GM12892 (cell line): ENCODE measurements at places on chromosomes 5 and 9.

DNA sequence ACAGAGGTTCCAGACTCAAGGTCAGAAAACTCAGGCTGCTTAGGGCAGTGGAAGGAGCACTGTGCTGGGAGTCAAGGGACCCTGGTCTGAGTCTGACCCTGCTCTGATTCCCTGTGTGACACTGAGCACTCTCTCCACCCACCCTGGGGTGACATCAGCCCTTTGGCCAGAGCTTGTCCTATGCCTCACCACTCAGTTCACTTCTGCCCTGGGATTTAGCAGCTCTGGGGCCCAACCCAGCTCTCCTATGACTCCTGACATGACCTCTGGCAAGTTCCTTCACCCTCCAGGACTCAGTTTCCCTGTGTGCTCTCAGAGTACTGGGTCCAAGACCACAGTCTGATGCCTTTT, 63.9 kb downstream of the FAM114A2 start:
- no peak for DNase-seq

DNA sequence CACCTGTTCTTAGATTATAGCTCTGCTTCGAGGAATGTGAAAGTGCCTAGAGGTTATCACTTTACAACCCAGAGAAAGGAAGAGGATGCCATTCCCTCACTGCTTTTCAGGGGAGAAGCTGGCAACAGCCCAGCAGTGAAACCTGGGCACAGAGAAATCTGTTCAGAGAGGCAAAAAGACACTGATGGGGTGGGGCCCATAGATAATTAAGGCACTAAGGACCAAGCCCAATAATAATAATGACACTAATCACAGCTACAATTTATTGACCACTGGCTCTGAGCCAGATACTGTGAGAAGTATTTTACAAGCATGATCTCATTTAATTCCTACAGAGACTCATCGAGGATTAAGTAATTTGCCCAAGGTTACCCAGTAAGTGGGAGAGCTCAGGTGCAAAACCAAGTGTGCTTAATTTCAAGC, 168.3 kb downstream of the PIK3R1 start:
- no peak for DNase-seq

- no peak for DNase-seq
Measured at GRCh38 chr5:136028090-136028489, 698 bp upstream of the TGFBI start.

GRCh38 chr9:31519826-31520225, 864.6 kb upstream of the ACO1 start:
- DNase-seq: no peak

DNA sequence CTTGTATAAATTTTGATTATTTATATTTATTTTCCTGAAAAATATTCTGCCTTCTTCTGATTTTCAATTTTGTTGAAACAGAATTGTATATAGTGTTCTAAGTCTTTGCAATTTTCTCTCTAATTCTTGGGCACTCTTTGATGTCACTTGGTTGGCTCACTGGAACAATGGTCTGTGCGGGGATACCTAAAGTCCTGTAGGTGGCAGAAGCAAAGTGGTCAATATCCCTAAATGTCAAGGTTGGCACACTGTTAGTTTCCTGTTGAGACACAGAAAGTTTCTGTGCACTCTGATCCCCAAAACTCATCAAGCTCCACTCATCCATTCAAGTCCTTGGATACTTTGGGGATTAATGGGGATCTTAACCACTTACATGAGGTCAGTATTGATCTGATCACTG, 480.8 kb upstream of the CCNG1 start:
- no peak for DNase-seq

GRCh38 chr9:69443178-69443577, 118.2 kb downstream of the ENTREP1 start:
- no peak for DNase-seq

GRCh38 chr9:34454571-34455065, 3.8 kb downstream of the FAM219A start:
- no peak for DNase-seq

GRCh38 chr5:152329207-152329606, 75.9 kb downstream of the NMUR2 start:
- no peak for DNase-seq
